ENCODE measurements at places on chromosomes 12 and 14.

DNA sequence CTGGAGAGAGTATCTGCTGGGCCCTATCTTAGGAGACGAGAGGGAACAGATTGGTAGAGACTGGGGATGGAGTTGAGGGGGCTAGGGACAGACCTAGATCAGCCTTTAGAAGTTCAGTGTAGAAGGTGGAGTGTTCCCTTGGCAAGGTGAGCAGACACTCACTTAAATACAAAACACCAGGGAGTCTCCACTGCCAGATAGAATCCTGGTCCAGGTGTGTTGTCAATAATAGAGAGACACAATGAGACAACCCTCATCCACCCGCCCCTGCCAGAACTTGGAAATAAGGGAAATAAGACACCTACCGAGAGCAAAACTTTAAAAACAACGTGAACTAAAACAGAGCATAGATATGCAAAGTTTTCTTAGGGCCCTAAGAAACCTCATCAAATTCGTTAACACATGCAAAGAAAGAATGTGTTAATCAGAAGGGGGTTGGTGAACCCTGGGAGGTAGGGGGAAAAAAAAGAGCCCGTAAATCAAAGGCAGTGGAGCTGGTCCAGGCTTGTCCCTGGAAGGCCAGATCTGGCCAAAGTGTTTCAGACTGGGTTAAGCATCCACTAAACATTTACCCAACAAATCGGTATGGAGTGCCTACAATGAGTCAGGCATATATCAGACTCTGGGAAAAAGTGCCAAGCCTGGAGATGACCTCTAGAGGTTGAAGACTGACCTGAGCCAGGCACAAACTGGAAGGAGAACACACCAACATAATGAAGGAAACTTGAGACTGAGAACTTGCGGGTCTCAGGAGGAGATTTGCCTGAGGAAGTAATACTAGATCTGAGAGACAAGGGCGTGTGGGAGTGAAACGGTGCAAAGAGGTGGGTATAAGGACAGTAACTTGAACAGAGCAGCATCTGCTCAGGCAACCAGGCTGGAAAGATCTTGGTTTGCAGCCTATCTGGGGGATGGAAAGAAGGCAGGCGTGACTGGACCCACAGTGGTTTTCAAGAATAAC lies 37.0 kb upstream of the OTX2 start:
- no peak for DNase-seq

GRCh38 chr12:116931665-116932064 lies 20.9 kb downstream of the FBXW8 start:
- DNase-seq = no peak

- no peak for DNase-seq
These were observed 213.4 kb downstream of the CCER1 start for GRCh38 chr12:90741611-90742010.

DNA sequence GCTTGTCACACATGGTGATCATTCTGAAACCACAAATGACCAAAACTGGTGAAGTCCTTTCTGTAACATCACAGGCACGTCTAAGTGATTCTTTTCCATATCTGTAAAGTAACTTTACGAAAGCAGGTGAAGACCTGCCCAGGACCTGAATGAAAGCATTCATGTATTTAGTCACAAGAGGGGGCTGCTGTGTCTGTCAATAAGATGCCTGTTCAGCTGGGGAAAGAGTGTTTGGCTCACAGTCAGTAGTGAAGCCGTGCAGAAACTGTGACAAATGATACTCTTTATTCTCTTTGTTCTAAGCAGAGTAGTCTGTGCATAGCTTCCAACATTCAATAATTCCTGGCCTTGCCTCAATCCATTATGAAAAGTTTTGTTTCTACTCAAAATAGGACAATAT lies 373.5 kb upstream of the OR4E1 start:
- no peak for DNase-seq

- no peak for DNase-seq
These were observed 55.2 kb downstream of the SLC25A21 start for GRCh38 chr14:37116933-37117849.

Data from stimulated activated CD8-positive, alpha-beta memory T cell treated with anti-CD3 and anti-CD28 coated beads, Interleukin-4, amount 100 ng/mL, for 4 hours (primary cell).